Heart left ventricle (tissue), 16 donors: ENCODE measurements at places on chromosomes 1 and 21. TPM values are rescaled to one million over a fixed set of nuclear protein-coding genes. Genes with fewer than 3 reads are reported as not detected.

GRCh38 chr1:41862384-41863221 is 56.1 kb downstream of the HIVEP3 start:
- no peak for DNase-seq

DNA sequence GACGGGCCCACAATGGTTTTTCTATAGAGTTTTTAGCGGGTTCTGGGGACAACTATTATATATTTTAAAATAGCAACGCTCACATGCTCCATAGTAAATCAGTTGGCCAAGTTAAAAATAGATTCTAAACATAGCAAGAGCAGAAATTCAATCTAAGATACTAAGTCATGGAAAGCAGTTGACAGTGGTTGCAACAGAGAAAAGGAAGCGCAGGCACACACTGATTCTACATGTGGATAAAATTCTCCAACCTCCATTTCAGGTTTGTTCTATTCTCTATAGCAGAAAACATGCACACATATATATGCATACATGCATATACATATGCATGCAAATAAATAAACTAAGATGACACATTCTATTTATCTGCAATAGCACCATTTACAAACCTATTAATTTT is 89.6 kb upstream of the HNRNPU start:
- DNase-seq: no peak

DNA sequence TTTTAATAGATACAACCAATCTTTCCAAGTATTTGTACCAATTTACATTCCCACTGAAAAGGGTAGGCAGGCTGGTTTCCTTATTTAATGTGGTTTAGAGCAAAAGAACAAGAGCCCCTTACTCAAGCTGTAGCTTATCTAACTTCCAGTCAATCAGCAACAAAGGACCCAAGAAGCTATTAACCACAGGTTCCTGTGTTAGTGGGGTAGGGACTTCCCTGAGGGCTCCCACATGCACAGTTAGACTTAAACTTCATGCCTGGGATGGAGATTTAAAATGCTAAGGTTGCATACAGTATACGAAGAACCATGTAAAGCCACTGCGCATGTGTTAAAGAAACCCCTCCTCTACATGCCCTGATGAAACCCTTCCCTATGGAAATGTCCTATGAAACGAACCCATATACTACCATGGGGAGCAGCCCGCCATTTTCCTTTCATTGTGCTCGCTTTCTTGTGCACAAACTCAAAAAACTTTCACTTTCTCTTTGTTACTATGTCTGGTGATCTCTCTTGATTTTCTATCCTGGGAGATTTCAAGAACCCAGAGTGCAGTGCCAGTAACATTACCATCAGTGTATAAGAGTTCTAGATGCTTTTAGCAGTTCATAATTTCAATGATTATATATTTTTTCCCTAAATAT is 23.3 kb upstream of the ST6GALNAC5 start:
- no peak for DNase-seq

DNA sequence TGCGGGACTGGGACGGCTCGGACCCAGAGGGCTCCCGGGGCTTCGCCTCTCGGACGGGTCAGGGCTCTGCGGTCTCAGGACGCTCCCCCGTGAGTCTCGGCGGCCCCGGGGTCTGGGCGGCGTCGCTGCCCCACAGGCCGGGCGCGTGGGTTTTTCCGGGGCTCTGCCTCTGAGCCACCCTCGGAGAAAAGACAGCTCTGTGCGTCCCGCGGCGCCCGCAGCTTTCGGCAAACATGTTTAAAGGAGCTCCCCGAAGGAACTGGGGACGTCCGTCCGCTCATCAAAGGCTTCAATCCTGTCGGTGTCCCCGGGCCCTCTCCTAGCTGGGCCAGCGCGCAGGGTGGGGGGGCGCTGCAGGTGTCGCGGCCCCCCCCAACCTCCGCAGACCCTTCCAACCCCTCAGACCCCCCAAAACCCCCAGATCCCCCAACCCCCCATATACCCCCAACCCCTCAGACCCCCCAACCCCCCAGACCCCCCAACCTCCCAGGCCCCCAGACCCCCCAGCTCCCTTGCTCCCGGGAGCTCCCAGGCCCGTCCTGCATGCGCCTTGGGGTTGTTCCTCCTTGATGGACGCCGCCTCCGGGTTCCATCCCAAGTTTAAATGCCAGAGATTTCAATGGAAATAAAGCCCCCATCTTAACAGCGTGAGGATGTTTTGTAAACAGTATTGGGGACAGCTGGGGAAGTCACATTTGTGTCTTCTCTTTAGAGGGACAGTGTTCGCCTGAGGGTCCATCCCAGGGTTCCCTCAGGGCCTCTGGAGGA is 996 bp upstream of the C1orf159 start:
- no peak for DNase-seq

- DNase-seq: no peak
Observed at GRCh38 chr1:209356976-209357377, 226.5 kb upstream of the CAMK1G start.

DNA sequence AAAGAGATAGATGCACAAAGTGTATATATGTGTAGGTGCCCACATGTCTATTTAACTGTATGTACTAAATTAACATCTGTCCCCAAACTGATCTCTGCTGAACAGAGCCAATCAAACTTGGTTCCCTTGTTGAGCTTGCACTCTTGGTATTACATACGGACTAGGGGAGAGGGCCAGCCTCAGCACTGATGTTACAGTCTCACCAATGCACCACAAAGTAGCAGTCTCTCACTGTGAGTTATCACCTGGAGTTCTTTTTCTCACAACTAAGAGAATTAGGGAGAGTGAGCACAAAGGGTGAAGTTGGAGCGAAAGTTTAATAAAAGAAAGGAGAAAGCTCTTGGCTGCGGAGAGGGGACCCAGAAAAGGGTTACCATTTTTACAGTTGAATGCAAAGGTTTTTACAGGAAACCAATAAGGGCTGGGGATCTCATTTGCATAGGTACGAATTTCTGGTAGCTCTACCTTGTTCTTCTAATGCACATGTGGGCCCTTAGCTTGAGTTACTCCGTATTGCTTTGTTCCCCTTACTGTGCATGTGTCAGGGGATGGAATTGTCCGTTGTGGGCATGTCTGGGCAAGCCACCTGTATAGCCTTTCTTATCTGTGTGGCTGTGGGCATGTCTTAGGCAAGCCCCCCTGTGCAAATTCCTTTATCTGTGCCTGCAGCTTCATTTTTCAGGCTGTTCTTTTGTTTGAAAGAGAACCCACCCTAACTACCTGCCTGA is 13.3 kb upstream of the CHI3L2 start:
- no peak for DNase-seq

GRCh38 chr1:117067533-117068370 is 7.6 kb downstream of the TTF2 start:
- peak; percentile 44 for DNase-seq

- DNase-seq: no peak
Observed at GRCh38 chr1:248817065-248817464, 8.7 kb downstream of the SH3BP5L start.

DNA sequence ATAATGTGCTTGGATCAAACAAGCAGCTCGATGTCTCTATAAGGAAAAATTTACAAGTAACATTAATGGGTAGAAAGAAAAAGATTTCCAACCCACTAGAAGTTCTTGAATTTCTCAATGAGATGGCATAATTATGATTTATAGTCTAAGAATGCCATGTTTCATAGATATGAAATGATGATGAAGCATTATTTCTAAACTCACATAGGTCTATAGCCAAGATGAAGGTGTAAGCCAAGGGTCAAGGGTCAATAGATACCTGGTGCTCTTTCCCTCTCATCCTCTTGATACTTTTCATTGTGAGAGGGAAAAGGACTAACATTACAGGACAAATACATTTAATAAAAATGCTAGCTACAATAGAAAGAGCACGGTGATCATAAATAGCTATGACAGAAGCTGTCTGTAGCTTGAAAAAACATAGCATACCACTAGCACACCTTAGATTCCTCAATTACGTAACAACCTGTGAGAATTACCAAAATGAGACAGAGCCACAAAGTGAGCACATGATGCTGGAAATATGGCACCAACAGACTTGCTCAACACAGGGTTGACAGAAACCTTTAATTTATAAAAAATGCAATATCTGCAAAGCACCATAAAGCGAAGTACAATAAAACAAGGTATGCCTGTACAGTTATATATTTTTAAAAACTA is 26.3 kb upstream of the F13B start:
- DNase-seq: no peak

DNA sequence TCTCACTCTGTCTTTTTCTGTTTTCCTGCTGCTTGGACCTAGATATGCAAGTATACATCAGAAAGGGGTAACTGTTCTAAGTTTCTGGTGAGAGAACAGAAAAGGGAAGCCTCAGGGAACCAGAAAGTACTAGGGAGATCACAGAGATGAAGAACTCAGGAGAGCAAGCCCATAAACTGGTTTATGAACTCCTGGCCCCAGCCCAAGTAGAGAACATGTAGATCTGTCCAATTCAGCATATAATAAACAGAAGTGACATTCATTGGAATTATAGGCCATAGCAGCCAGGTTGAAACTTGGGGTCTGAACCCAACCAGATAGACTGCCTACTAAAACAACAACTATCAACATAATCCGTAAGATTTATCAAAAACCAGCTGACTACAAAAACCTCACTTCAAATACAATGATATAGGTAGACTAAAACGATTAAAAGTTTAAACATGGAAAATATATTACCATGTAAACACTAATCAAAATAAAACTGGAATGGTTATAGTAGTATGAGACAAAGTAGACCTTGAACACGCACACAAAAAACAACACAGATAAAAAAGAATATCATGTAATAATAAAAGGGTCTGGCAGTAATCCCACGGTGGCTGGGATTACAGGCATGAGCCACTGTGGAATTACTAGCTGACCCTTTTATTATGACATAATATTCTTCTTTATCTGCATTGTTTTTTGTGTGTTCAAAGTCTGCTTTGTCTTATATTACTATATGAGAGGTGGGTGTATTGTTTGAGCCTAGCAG is 65.0 kb downstream of the ZSWIM5 start:
- no peak for DNase-seq

The RGS1 gene
- 6.3 TPM for polyA plus RNA-seq

The STPG1 gene
- polyA plus RNA-seq: 4.5 TPM

The DCST1 gene
- not detected for polyA plus RNA-seq

The NTNG1 gene
- polyA plus RNA-seq: not detected

The KCNK2 gene
- not detected for polyA plus RNA-seq
